ENCODE measurements at places on chromosomes 5 and 9.
A peak's percentile ranks its signal among the peaks of the same experiment; 100 is the strongest.

DNA sequence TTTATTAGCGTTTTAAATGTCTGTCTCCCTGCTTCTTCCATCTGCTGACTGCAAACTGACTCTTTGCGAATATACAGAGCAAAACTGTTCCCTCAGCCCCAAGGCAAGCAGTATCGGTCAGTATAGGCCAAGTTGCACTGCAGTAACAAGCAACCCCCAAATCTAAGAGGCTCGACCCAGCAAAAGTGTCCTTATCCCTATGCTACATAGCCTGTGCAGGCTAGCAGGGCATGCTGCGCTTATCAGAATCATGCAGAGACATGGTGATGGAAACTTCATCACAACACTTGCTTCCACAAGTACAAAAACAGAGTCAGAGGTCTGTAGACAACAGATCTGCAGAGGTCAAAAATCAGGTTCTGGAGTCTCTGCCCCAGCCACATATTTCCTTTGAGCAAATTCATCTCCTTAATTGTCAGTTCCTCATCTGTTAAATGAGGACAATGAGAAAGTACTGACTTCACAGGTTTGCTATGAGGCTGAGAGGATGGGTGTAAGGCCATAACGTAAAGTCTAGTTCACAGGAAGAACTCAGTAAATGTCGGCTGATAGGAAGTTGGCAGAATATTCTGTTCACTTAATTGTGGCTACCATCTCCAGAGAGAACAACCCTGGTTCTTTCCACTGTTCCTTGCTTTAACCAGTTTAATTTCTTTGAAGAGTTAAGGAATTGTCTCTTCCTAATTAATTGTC lies 9.6 kb upstream of the IL17B start:
- no peak for DNase-seq

DNA sequence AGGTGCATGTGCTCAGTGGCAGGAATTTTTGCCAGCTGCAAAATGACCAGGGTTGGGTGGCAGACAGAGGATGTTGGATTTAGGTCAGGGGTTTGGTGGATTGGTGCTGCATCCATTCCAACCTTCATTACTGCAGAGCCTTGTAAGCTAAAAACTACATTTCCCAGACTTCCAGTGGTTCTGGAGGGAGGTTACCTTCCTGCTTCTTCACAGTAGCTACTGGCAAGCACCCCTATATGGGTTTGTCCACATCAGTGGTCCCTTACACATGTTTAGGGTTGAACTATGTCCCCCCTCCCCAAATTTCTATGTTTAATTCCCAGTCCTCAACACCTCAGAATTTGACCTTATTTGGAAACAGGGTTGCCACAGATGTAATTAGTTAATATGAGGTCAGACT lies 20.7 kb upstream of the IL17B start:
- no peak for DNase-seq

- DNase-seq = no peak
Observed at GRCh38 chr9:120931231-120932085, 4.9 kb upstream of the TRAF1 start.

- DNase-seq = no peak
Observed at GRCh38 chr9:131405858-131406537, 12.1 kb downstream of the PRRC2B start.

GRCh38 chr9:99634186-99634585 lies 187.5 kb upstream of the NR4A3 start:
- no peak for DNase-seq

DNA sequence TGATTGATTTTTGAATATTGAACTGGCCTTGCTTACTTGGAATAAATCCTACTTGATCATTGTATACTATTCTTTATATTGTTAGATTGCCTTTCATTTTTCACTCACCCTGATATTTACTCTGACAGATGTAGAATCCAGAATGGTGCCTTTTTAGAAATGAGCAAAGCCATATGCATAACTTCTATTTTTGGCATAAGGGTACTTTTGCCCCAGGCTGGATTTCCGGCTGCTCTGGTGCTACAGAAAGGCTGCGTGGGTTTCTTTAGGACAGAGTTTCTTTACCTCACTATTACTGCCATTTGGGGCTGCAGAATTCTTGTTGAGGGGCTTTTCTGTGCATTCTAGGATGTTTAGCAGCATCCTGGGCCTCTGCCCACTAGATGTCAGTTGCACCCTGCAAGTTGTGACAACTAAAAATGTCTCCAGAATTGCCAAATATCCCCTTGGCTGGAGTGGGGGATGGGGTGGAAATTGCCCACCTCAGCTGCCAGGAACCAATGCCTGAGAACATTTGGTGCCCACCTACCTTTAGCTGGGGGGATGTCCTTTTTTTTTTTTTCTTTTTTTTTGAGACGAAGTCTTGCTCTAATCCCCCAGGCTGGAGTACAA lies 50.1 kb downstream of the SLC36A1 start:
- DNase-seq = no peak

DNA sequence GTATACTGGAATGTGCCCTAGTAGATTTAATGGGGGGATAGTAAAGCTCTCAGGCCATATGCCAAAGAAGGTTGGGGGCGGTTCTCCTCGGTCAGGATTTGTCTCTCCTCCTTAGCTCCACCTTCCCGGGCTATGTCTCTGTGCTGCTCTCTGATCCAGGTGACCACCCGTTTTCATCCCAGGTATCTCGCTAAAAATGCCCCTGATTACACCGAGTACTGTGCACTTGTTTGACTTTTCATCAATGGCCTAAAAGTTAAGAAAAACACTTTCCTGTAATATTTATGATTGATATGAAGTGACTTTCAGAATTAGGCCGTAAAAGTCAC lies 724 bp downstream of the NDUFS6 start:
- no peak for DNase-seq

- no peak for DNase-seq
Observed at GRCh38 chr5:42715785-42716184, 40.8 kb upstream of the CCDC152 start.

GRCh38 chr9:135215571-135216161 lies 128.2 kb downstream of the OLFM1 start:
- no peak for DNase-seq

- DNase-seq = no peak
Observed at GRCh38 chr9:106731910-106732309, 131.1 kb upstream of the ZNF462 start.

GRCh38 chr5:108857905-108858304 lies 110.2 kb downstream of the FER start:
- no peak for DNase-seq

DNA sequence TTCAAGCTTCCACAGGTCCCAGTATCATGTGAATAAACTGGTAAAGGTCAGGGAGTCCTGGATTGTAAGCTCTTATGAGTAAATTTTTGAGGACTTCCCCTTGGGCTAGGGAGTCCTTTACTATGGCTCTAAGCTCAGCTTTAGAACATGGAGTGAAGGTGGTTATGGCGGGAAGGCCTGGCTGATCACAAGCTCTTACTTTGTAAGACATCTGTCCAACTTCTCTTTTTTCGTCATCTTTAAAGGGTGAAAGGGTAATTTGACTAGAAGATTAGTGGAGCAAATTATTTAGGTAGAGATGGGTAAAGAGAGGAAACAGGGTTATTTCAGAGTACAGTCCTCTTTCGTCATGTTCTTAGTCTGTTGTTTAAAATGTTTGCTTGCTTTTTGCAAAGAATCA lies 155.4 kb downstream of the AOPEP start:
- no peak for DNase-seq

GRCh38 chr5:94267350-94267899 lies 351.0 kb downstream of the KIAA0825 start:
- DNase-seq = no peak

DNA sequence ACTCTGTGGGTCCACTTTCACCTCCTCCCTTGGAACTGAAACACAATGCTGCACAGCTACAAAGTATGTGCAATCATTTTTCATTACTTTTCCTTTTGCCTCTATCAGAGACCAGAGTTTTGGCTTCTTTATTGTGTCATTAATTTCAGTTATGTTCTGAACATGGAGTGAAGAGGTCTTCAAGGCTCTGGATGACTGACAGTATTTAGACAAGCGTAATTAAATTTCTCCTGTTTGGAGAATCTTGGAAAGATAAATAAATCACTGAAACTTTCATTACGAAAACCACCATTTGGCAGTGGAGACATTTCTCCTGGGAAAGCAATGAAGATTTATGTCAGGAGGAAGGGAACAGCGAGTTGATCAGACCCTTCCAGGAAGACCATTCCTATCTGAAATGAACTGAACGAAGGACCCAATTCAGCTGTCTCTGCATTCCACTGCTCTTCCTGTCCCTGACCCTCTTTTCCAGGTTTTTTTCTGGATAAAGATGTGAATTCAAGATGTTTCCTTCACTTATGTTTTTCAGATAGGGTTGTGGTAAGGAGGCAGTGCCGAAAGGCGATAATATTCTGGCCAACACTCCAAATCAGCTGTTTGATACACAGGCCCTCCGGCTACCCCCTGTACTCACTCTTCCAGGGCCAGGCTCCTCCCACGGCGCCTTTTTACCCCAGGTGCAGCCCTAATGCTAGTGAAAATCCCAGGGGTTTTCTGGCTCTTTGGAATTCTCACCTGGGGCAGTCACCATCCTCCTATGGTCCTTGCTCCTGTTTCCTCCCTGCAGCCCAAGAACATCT lies 77.2 kb upstream of the OSMR start:
- DNase-seq = no peak

DNA sequence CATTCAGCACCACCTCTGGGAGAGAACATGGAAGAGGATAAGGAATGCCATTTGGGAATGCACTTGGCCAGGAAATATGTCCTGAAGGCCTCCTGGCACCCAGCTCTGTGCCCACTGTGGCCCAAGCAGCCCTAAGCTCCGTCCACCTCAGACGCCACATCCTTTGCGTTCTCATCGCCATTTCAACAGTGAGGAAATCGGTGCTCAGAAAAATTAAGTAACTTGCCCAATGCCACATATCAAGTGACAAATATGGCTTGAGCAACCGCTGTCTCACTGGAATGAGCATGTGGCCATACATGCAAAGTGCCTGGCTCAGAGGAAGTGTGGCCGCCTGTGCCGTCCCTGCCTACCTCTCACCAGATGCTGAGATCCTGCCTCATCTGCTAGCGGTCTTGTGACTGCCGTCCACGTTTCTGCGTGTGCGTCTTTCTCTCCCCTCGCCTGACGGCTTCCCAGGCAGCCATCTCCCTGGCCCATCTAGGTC lies 984 bp upstream of the DOK3 start:
- peak; percentile 52 for DNase-seq

DNA sequence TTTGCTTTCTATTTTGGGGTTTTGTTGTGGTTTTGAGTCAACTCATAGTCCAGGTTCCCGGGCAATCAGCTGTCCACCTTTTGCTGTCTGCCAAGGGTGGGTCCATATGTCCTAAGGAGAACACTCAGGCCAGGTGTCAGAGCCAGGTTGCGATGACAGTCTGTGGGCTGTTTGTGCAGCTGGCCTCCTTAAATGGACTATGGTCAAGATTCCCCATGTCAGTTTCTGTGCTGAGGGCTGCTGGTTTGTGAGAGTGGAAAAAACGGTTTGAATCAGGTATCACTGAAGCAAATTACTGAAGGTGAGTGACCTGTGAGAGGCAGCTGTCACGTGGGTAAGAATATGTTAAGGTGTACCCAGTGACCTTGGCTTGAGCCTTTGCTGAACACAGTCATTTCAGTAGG lies 33.0 kb downstream of the SNX30 start:
- DNase-seq = no peak

DNA sequence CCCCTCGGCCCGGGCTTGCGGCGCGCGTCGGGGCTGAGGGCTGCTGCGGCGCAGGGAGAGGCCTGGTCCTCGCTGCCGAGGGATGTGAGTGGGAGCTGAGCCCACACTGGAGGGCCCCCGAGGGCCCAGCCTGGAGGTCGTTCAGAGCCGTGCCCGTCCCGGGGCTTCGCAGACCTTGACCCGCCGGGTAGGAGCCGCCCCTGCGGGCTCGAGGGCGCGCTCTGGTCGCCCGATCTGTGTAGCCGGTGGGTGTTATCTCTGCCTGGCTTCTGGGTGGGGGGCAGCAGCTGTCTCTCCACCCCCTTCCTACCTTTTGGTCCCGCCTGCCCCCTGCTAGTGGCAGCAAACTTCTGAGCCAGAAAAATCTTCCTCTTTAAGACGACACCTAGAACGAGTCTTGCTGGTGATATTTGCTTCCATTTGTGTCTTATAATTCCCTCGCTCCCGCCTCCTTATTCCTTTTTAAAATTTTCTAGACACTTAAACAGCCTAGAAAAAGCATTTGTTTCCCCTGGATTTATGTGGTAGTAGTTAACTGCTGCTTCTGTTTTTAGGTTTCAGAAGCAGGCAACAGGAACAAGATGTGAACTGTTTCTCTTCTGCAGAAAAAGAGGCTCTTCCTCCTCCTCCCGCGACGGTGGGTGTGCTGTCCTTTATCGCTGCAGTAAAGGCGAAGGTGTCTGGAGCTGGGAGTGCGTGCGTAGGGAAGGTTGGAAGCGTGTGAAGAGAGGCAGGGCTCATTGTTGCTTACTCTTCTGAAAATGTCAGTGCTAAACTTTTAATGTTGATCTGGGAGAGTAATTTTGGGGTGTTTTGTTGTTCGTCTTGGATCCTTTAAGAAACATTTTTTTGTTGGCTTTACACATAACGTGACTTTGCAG lies 554 bp downstream of the JAK2 start:
- peak; percentile 27 for DNase-seq

DNA sequence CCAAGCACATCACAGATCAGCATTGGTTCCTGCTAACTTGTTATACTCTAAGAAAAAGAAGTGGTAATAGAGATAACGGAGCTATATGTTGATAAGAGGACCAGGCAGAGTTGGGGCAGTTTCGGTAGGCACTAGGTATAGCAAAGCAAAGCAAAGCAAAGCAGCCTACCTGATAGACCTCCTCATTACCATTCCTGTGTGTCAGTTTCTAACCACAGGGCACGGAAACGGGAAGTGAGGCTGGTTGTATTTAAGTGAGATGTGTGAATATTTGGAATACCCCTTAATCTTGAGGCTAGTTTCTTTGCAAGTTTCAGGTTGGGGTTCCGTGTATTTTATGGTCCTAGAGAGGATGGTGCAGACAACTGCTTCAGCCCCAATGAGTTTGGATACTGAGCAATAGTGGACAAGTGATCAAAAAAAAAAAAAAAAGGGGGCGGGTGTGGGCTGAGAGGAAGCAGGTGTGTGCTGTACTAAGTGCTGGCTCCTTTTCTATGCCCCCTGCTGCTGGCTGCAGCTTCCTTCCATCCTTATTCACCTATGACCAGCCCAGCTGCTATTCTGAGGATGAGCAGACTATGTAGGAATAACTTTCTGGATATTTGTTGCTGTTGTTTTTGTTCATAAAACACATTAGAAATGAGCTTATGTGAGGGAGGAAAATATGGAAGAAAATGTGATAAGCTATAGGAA lies 183.3 kb downstream of the SH3GL2 start:
- no peak for DNase-seq

- no peak for DNase-seq
Observed at GRCh38 chr9:27703216-27703980, 130.1 kb upstream of the C9orf72 start.

- DNase-seq = no peak
Observed at GRCh38 chr5:58235299-58235698, 224.6 kb downstream of the PLK2 start.

All from gastrocnemius medialis (tissue), 4 donors.